ENCODE measurements at places on chromosomes 16 and 17. TPM values are rescaled to one million over a fixed set of nuclear protein-coding genes. Genes with fewer than 3 reads are reported as not detected.
A peak's percentile ranks its signal among the peaks of the same experiment; 100 is the strongest.

DNA sequence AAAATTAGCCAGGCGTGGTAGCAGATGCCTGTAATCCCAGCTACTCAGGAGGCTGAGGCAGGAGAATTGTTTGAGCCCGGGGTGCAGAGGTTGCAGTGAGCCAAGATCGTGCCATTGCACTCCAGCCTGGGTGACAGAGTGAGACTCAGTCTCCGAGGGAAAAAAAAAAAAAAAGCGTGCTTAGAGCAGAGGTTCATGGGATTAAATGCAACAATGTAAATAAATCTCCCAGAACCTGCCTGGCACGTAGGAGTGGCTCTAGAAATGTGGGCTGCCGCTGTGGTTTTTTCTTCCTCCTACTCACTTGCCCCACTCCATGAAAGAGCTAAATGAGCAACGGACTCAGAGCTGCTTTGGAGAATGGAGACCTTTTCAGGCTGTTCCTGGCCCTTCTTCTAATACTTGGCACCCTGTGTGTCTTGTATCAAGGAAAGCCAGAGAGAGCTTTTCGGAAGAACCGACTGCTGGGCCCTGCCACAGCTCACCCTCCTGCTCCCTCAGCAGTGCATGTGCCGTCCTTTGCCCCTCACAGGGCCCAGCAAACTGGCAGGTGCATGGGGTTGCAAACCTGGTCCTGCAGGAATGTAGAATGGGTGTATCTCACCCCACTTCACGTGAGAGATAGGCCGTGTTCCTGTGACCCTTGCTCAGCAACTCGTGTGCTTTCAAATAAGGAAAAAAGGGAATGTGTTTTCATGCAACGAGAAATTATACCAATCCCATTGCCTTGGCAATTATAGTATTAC is 52.0 kb downstream of the LDHD start:
- H3K4me1 ChIP-seq, result peaks cover 26% of the 10 kb centered on the region
- peak overlapping the region; percentile 71 for H3K27ac ChIP-seq
- DNase-seq, result peak; percentile 30

TNFRSF13B gene
- not detected for total RNA-seq

DNA sequence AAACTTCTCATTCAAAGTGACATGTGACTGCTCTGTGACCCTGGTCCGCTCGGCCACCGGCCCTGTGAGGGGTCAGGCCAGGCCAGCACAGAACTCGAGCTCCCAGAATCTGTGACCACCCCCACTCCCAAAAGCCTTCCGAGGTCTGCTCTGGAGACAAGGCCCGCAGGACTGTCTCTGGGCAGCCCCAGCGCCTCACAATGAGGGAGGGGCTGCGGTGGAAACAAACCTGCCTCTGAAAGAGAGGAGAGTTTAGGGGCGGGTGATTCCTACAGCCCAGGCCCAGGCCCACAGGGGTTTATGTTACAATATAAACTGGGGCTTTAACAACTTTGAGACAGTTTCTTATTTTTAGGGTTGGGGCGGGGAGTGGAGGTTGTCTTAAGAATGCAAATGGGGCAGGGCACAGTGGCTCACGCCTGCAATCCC is 19.9 kb downstream of the IGFBP4 start:
- no peaks in the 10 kb centered on the region for H3K4me1 ChIP-seq
- peaks cover 11% of the 10 kb centered on the region for H3K27me3 ChIP-seq
- H3K36me3 ChIP-seq, result peaks cover 2% of the 10 kb centered on the region
- H3K4me3 ChIP-seq, result no peak overlapping the region
- no peak overlapping the region for H3K27ac ChIP-seq

DNA sequence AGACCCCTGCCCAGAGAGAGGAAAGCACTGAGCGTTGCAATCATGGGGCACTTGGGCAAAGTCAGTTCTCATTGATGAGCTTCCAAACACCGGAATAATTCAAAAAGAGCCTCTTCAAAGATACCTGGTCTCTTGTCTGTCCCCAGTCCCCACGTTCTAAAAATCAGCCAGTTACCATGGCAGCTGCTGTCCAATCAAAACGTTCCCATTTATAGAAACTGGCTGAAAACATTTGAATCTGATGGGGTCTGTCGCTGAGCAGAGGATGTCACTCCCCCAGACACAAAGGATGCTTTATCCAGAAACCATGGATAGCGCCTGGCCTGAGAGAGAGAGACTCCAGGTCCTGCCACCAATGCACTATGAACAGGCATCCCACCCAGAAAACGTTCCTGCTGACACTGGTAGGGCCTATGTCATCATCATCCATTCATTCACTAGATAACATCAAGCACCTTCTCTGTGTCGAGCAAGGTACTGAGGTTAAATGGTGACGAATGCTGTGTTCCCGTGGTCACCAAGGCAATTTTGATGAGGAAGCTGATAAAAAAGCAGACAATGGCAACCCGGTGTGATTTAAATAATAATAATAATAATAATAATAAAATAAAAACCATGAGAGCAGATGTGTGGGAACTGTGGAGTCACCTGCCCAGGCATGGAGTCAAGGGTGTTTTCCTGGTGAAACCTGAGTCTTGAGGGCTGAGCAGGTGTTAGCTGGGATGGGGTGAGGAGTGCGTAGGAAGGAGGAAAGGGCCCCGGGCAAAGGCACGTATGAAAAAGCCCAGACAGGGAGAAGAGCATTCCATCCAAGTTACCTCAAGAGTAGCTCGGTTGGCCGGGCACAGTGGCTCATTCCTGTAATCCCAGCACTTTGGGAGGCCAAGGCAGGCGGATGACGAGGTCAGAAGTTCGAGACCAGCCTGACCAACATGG is 19.0 kb upstream of the CALB2 start:
- H3K4me3 ChIP-seq, result no peak overlapping the region
- H3K27me3 ChIP-seq, result peaks cover 9% of the 10 kb centered on the region
- no peak overlapping the region for H3K27ac ChIP-seq
- no peaks in the 10 kb centered on the region for H3K36me3 ChIP-seq

YBX2 gene
- 1.5 TPM for total RNA-seq

SEZ6 gene
- not detected for total RNA-seq

APOBR gene
- total RNA-seq, result 20.9 TPM

DNA sequence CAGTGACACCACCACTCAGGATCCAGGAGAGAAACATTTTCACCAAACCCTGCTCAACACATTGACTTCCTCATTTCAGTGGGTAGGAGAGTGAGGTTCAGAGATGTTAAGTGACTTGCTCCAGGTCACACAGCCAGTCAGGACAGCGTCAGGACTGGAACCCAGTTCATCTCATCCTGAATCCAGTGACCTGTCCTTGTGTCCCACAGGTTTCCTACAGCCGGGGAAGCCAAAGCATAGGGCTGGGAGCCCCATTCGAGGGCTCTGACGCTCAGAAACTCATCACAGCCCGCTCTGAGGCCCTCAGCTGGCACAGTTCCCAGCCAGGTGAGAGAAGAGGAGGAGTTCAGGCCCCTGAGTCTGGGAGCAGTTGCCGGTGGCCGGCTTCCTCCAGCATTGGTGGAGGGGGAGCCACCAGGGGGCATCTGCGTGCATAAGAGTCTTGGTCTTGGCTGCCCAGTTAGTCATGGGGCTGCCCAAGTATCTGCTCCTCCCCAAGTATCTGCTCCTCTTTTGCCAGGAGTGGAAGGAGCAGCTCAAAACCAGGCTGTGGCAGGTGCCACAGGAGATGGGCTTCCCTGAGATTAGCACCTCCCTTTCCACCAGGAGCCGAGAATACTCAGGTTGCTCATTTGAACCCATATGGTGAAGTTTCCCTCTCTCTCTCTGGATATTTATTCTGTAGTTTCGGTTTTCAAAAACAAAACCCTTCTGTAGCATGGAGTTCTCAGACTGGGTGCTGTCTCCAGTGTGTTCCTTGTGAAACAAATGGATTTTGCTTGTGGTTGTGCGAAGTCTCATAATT is 56.0 kb downstream of the TNFRSF13B start:
- peaks cover 16% of the 10 kb centered on the region for H3K27me3 ChIP-seq
- H3K4me1 ChIP-seq, result no peaks in the 10 kb centered on the region
- DNase-seq, result peak; percentile 51
- H3K4me3 ChIP-seq, result no peak overlapping the region

- peaks cover 11% of the 10 kb centered on the region for H3K27me3 ChIP-seq
- H3K27ac ChIP-seq, result no peak overlapping the region
- H3K4me3 ChIP-seq, result no peak overlapping the region
- no peaks in the 10 kb centered on the region for H3K36me3 ChIP-seq
- H3K4me1 ChIP-seq, result no peaks in the 10 kb centered on the region
- DNase-seq, result no peak
These were observed 81.6 kb downstream of the MYH11 start for GRCh38 chr16:15775209-15775608.

DNA sequence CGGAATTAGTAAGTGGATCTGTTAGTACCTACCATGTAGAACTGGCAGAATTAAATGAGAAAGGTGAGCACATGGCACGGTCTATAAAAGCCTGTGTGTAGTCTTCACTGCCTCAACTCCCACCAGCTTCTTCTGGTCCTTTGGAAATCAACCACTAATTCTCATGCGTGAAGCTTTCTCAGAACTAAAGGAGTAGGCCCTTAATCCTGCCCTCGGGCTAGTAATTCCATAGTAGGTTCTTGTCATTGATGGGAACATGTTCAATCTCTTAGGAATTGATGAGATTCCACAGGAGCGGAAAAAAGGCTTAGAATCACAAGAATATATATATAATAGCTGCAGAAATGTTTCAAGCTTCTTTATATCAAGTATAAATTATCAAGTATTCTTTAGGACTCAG is 21.7 kb downstream of the CDR2 start:
- H3K4me1 ChIP-seq, result peaks cover 43% of the 10 kb centered on the region
- no peak overlapping the region for H3K27ac ChIP-seq
- DNase-seq, result no peak

DNA sequence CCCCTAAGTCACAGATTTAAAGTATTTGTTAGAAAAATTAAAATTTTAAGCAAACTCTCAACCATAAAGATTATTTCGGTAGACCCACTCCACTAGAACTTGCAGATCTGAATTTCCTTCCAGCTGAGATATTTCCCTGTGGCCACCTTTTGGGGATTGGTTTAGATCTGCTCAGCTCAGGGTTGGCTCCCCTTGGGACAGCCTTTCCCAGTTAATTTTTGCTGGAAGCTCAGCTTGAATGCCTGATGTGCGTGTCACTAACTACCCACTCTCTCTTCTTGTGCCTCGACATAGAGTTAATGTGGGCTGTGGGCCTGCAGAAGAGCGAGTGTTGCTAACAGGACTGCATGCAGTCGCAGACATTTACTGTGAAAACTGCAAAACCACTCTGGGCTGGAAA is 57.6 kb downstream of the YPEL2 start:
- no peak for DNase-seq
- no peaks in the 10 kb centered on the region for H3K27me3 ChIP-seq
- peaks cover 3% of the 10 kb centered on the region for H3K4me1 ChIP-seq
- H3K4me3 ChIP-seq, result no peak overlapping the region

WSCD1 gene
- total RNA-seq, result not detected

DNA sequence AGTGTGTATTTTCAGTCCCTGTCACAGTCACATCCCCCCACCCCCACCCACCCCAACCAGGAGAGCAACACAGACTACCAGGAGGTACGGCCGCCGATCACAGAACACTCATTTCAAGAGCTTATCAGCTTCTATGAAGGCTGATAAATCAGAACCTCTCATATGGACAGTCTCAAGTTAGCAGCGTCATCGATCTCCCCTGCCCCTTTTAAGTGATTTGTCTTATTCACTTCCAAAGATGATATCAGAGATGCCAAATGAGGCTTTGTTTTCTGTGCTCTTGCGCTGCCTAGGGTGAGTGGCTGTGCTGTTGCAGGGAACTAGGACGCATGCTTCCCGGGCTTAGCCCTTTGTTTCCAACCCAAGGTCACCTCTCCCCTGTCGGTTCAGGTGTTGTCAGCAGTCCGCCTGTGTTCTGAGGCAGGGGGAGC is 26.8 kb upstream of the PMFBP1 start:
- H3K36me3 ChIP-seq, result no peaks in the 10 kb centered on the region
- peaks cover 12% of the 10 kb centered on the region for H3K27me3 ChIP-seq
- peaks cover 19% of the 10 kb centered on the region for H3K4me1 ChIP-seq
- no peak for DNase-seq
- no peak overlapping the region for H3K4me3 ChIP-seq

- DNase-seq, result peak; percentile 53
- no peak within 1 kb of the TSS for H3K27ac ChIP-seq
- peak within 1 kb of the TSS; percentile 65 for H3K4me3 ChIP-seq
- H3K36me3 ChIP-seq, result no peaks in the 10 kb centered on the region
- peaks cover 16% of the 10 kb centered on the region for H3K4me1 ChIP-seq
These were observed at the start of gene ST6GALNAC2 for GRCh38 chr17:76585649-76586593. Gene ST6GALNAC2, minus strand, starts transcription at chr17:76585860. Its CDS starts 52 bp downstream, at chr17:76585808.

DNA sequence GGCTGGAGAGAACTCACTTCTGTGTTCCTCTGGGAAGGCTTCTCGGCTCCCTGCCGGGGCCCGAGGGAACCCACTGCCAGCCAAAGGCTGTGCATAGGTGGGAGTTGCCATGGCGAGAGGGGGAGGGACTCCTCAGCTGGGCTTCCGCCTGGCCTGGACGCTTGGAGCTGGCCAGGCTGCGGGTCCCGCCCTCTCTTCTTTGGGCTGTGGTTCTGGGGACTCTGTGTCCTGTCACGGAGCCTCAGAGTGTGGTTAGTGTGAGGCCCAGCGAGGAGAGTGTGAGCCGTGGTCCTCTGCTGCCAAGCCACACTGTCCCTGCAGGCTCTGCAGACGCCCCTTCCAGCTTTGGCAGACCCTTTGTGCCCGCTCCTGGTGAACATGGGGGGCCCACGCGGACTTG is 123.1 kb downstream of the OR1D5 start:
- H3K36me3 ChIP-seq, result no peaks in the 10 kb centered on the region
- no peak overlapping the region for H3K27ac ChIP-seq
- DNase-seq, result no peak
- no peak overlapping the region for H3K4me3 ChIP-seq

GRCh38 chr17:60059082-60059481 is 19.6 kb downstream of the HEATR6 start:
- peaks cover 61% of the 10 kb centered on the region for H3K36me3 ChIP-seq
- H3K27me3 ChIP-seq, result no peaks in the 10 kb centered on the region
- H3K4me3 ChIP-seq, result no peak overlapping the region
- H3K4me1 ChIP-seq, result no peaks in the 10 kb centered on the region
- no peak overlapping the region for H3K27ac ChIP-seq

DNA sequence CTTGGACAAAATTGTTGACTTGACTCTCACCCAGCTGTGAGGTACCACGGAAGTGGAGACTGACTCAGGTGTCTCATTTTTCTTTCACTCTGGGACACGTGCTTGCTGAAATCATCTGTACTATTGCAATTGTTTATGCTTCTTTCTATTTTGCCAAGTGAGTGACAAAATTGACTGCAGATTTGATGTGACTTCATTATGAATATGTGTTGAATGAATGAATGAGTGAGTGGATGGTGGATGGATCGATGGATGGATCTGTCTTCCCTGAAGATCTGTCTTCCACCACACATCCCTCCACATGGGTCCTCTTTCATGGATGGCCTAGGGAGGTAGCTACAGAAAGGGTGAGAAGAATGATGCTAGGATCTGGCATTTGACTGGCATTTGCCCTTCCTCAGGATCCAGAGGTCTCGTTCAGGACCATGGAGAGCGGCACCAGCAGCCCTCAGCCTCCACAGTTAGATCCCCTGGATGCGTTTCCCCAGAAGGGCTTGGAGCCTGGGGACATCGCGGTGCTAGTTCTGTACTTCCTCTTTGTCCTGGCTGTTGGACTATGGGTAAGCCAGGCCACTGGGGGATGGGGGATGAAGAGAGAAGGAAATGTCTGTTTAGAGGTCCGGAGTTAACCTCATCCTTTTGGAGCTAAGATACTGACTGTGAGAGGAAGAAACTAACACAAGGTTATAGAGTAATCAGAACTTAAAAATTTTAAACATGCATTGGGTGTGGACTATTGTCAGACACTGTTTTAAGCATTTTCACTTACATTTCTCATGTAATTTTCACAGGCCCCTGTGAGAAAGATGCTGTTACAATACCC is 12.7 kb downstream of the SLC5A11 start:
- H3K36me3 ChIP-seq, result no peaks in the 10 kb centered on the region
- no peaks in the 10 kb centered on the region for H3K4me1 ChIP-seq
- no peak overlapping the region for H3K4me3 ChIP-seq
- H3K27ac ChIP-seq, result no peak overlapping the region

SOX15 gene
- total RNA-seq, result 0.30 TPM

Data from activated CD4-positive, alpha-beta memory T cell treated with anti-CD3 and anti-CD28 coated beads, Interleukin-2, amount 10 ng/mL, durations not matched to agents 7 days and 5 days (primary cell).